ENCODE measurements at places on chromosomes 1 and 21.

DNA sequence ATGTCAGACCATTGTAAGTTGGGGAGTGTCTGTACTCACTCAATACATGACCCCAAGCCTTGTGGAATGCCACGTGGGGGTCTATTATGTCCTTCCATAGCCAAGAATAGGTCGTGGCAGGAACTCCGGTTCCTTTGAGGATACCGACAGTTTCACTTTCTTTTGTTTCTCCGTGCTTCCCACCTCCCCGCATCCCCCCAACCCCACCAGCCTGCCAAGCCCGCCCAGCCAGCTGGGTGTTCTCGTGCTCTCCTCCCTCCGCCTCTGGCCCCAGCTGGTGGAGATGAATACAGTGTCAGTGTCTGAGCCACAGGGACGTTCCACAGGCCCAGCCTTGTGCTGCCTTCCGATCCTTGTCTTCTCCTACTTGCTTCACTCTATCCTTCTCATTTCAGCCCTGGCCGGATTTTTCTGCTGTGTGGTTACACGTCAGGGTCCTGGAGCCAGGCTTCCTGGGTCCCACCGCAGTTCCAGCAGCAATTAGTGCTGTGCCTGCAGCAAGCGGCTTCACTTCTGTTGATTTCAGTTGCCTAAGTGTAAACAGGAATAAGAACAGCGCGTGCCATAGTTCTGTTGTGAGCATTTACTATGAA, 4.1 kb upstream of the AGTRAP start:
- no peak for DNase-seq

DNA sequence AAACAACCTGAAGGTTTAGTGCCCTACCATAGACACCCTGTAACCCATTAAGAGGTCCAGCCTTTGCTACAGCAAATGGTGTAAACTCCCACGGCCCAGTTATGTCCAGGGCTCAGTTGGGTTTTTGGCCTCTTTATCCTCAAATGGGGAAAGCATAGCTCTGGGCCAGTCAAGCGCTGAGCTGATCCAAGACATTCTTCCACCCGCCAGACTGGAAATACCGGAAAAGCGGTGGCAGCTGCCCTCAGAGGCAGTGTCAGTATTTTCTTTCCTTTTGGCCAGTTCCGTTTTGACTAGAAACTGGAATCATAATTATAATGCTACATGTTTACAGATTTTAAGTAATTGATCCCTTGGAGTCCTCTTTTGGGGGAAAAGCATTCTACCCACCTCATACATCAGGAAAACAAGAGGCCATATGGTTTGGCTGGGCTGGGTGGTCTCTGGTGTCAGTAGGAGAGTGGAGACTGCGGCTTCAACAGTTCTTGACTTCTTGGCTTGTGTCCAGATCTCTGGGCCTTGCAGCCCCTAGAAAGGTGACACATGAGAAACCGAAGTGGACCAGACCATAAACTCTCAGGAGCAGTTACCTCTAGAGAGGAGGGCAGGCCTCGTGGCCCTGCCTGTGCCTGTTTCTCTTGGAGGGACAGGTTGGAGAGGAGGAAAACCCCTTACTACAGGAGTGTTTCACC, 30.2 kb upstream of the CLDN14 start:
- no peak for DNase-seq

DNA sequence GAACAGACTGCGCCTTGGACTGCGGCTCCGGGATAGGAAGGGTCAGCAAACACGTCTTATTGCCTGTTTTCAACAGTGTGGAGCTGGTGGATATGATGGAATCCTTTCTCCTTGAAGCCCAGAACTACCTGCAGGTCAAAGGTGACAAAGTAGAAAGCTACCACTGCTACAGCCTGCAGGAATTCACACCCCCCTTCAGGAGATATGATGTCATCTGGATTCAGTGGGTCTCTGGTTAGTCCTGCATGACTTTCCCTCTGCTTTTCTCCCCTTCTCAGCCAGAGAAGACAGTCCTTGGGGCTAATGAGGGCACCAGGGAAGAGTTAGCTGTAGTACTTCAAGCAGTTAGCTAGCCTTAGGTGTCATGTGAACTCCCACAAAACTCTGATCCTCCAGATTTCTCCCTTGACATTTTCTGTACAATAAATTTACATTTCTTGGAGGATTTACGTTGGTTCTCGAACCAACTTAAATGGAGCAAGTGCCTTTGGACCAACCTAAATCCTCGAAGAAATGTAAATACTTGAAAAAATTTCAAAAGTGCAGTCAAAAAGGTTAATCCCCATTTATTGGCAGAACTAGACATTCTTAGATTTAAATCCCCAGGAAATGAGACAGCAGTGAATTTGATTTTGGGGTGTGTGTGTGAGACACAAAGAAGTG, 20.9 kb downstream of the NTMT2 start:
- DNase-seq, result no peak

GRCh38 chr1:206429421-206429820, 40.9 kb upstream of the IKBKE start:
- DNase-seq, result no peak

DNA sequence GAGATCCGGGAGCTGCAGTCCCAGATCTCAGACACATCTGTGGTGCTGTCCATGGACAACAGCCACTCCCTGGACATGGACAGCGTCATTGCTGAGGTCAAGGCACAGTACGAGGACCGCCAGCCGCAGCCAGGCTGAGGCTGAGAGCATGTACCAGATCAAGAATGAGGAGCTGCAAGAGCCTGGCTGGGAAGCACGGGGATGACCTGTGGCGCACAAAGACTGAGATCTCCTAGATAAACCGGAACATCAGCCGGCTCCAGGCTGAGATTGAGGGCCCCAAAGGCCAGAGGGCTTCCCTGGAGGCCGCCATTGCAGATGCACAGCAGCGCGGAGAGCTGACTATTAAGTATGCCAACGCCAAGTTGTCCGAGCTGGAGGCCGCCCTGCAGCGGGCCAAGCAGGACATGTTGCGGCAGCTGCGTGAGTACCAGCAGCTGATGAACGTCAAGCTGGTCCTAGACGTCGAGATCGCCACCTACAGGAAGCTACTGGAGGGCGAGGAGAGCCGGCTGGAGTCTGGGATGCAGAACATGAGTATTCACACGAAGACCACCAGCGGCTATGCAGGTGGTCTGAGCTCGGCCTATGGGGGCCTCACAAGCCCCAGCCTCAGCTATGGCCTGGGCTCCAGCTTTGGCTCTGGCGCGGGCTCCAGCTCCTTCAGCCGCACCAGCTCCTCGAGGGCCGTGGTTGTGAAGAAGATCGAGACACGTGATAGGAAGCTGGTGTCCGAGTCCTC, 25.5 kb downstream of the ETV3L start:
- peak; percentile 59 for DNase-seq

DNA sequence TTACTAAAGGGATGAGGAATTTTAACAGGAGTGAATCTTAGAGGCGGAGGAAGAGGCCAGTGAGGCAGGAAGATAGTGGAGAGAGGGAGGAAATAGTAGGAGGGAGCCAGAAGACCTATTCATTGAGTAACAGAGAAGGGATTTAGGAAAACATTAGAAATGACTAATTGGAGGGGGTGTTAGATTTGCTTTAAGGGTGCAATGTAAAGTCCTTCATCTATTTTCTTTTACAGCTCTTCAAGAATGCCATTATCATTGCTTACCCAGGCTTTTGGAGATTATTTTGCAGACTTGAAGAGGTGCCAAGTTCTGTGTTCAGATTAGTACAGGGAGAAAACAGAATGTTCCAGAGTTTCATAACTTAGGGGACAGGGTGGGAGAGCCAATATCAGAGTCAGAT, 33.8 kb downstream of the OR10J1 start:
- no peak for DNase-seq

- DNase-seq, result no peak
Measured at GRCh38 chr1:235650341-235651169, 971 bp upstream of the GNG4 start.

- no peak for DNase-seq
Measured at GRCh38 chr1:218916720-218917119, 257.0 kb upstream of the LYPLAL1 start.

DNA sequence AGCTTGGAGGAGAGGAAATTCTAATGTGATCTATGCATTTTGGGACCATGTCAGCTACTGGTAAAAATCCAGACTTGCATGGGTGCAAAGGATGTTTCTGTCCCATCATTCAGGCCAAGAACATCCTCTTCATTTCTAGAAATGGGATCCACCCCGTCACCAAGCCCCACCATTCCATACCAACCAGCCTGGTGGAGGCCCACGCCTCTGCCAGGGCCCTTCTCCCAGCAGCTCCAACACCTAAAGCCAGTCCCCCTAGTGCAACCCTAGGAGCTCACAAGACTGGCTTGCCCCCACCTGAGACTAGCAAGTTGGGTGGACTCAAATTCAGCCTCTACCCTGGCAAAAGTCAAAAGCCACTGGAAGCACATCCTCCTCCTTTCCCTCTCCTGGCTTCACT, 1.9 kb downstream of the ARHGEF11 start:
- no peak for DNase-seq

DNA sequence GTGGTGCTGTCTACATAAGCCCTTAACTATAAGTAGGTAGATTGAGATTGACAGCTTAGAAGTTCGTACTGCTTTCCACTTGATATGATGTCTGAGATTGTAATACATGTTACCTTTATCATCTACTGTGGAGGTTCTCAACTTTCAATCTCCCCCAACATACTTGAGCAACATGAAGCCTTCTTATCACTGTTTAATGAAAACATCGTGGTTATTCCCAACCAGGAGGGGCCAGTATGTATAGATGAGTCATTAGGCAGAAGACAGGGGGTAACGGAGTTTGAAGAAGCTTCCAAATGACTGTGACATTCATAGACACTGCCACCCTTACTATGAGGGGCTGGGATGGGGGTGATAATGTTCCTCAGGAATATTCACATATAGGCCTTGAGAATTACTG, 36.0 kb downstream of the CENPF start:
- DNase-seq, result no peak

GRCh38 chr1:21217812-21218596, 41.3 kb upstream of the EIF4G3 start:
- DNase-seq, result no peak

GRCh38 chr1:2050461-2050792, 216 bp downstream of the PRKCZ start:
- DNase-seq, result no peak

DNA sequence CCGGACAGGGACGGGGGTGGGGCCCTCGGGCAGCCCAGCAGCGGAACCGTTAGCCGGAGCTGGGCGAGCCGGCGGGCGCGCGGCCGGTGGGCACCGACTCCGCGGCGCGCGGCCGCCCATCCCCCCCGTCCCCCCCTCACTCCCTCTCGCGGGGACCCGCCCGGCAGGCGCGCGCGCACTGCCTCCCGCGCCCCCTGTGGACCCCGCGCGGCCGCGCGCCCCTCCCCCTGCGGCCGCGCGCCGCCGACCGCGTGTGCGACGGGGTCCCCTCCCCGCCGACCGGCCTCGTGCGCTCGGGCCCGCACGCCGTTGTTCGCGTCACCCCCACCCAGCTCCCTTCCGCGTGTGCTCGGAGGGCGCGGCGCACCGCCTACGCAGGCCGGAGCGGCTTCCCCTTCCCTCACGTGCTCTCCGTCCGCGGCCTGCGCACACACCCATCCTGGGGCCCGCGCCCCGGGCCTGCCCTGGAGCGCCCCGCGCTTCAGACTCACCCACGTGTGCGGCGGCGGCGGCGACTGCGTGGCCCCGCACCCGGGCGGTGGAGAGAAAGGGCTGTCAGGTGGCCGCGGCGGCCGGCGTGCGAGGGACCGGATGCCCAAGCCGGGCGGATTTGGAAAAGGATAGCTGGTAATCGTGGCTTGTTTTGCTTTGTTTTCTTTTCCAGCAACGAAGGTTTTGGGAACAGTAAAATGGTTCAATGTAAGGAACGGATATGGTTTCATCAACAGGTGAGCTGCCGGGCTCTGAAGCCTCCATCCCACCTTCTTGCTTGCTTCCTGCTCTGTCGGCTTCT, 717 bp downstream of the YBX1 start:
- DNase-seq, result peak; percentile 53

DNA sequence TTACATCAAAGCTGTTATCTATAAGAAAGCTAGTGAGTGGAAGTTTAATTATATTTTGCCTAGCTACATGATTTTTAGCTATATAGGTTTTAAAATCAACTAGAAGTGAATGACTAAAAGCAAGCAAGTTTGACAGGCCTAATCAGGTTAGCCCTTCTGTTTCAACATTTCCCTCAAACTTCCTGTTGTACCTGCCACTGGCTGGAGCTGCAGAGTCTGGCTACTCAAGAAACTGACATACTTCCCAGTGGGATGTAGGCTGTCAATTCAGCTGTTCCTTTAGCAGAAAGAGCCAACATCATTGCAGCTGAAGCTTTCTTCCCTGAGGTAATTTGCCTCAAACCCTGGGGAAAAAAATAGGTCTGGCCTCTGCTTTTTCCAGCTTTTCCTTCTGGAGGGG, 87.1 kb upstream of the TNR start:
- DNase-seq, result no peak

- peak; percentile 47 for DNase-seq
Measured at GRCh38 chr1:110390692-110391245, at the start of gene SLC16A4. SLC16A4 (minus strand) TSS chr1:110391026; CDS start chr1:110389323, 1,703 bp downstream.

- DNase-seq, result no peak
Measured at GRCh38 chr1:62424411-62424810, 12.4 kb upstream of the USP1 start.
